ENCODE measurements at places on chromosomes 3 and 15.
A peak's percentile ranks its signal among the peaks of the same experiment; 100 is the strongest.

- DNase-seq, result peak; percentile 98
Observed at GRCh38 chr3:4741404-4742307, 237.6 kb upstream of the BHLHE40 start.

- DNase-seq, result no peak
Observed at GRCh38 chr3:178246004-178246403, 290.2 kb upstream of the KCNMB2 start.

- DNase-seq, result no peak
Observed at GRCh38 chr3:47782446-47783308, 984 bp upstream of the SMARCC1 start.

DNA sequence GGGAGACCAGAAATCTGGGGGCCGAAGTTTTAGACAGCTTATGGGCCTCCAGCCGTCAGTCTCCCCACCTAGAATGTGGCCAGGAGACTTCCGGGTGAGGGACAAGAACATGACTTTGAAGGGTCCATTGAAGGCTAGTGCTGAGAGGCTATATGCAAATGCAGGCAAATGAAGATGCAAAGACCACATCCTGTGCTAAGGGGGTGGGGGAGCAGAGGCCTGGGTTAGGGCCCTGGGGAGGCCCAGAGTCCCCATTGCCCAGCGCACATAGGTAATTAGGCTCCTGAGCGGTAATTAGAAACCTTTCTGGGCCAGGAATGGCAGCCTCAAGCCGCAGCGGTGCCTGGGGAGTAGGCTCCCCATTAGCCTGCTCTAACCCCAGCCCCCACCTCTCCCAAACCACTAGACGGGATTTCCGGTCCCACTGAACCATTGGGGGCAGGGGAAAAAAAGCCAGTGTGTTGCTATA, 6.8 kb downstream of the CSK start:
- no peak for DNase-seq

- no peak for DNase-seq
Observed at GRCh38 chr15:85974348-85974705, 105.3 kb upstream of the AGBL1 start.

DNA sequence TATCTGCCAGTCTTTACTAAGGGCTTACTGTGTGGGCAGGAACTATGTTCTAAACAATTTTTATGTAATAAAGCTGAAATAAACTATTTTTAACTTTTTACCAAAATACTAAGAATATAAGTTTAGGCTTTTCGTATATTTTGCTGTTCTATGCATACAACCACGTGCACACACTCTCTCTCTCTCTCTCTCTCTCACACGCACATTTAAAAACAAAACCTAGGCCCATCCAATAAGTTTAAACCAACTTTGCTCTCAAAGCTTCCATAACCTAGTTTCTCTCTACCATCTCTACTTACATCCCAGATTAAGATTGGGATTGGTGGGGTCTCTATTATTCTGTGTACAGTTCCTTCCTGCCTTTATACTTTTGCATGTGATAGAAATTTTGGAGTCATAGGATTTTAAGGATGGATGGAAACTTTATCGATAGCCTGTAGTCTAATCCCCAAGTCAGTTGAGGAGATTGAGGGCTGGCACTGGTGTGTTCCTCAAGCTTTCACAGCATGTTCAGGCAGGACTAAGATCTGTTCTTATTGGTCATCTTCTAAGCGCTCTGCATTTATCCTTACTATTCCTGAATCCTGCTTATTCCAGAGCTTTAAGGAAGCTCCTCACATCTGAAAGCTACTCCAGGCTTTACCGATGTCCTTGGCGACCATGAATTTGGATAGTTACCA, 1.8 kb downstream of the GPR171 start:
- no peak for DNase-seq

- no peak for DNase-seq
Observed at GRCh38 chr3:197701841-197702240, 34.9 kb downstream of the RUBCN start.

DNA sequence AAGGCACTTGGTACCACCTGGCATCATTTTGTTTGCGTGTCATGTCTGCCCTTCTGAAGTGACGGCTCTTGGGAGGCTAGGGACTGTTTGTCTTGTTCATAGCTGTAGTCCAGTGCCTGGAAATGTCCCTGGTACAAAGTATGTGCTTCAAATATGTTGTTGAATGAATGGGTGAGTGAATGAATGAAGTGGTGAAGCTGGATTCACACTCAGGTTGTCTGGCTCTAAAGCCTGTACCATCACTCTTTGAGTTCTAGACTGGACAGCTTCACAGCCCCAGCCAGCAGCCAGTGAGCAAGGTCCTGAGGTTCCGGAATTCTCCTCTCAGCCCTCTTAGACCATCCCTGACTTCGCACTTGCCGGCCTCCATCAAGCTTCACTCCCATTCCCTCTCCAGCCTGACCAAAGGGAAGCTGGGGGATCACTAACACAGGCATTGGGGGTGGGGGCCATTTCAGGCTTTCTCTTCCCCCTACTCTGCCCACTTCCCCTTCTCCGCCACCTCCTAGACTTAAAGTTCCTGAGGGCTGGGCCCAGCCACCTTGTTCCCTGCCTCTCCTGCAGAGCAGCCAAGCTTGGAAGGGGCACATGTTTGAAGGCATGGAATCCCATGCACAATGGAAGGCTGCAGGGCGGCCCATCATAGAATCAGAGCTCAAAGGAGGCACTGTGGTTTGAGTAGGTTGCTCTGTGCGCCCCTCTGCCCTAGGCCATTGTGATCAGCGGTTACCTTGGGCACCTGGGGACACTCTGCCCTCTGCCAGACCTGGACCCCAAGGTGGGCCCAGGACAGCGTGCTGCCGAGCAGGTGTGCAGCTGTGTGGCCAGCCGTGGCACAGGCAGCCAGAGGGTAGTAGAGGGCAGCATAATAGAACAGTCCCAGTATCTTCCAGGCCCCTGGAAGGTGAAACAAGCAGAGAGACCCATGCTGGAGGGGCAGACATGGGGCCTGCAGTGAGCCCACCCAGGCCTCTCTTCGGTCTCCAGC, 7.7 kb downstream of the STRA6 start:
- DNase-seq, result no peak

DNA sequence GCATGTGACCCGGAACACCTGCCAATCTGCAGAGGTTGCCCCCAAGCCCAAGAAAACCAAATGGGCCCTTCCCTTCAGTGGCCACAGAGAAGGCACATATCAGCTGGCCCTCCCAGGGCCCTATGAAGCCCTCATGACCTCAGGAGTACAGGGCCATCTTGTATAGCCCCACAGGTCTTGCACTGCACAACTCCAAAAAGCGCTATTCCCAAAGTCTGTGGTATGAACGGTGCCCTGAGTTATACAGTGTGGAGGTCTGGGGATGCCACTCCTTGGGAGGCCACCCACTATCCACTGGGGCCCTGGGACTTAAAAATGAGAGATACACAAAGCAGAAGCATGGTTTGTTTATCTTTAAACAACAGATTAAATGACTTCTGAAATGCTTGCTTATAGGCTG, 61.5 kb downstream of the CAPN7 start:
- no peak for DNase-seq

- DNase-seq, result no peak
Observed at GRCh38 chr3:37806505-37807200, 55.0 kb upstream of the CTDSPL start.

DNA sequence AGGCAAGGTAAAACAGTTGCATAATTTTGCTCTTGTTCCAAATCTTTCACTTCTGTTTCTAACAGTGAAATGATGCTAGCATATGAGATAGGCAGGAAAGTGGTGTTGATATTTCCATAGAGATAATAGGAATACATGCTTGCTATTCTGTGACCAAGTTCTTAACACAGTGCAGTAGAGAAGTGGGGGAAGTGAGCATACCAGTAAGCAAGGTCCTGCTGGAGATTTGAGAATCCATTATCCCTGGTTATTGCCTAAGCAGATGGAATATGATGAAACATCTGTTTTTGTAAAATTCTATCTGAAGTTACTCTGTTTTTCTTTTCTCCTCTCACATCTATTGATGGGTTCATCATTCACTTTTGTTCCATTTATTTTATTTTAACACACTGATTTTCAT, 28.7 kb downstream of the USP8 start:
- DNase-seq, result peak; percentile 29

DNA sequence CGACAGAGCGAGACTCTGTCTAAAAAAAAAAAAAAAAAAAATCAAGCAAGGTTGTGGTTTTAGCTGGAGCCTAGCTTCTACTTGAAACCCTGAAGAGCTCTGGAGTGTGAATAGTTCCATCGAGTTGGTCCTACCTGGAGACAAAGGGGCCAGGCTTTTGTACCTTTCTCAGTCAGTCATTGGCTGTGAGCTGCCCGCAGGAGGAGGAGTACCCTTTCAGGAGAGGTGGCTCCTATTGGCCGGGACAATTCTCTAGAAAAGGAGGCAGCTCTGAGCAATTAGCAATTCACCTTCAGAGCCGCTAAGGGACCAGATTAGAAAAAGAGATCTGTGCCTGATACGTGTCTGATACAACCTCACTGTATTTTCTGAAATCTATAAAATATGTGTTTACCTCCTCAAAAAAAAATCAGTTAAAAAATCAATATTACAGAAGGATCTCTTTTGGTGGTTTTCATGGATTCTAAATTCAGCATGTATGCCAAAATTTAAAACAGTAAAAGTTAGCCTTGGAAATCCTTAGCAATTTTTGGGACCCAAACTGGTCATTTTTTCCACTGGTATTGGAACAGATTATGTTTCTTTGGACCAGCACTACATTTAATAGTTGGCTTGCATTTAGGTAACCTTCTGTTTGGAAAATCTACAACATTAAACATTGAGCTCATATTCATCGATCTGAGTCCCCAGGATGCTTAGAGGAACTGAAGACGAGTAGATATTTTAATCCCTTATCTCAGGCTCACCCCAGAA, 29.7 kb upstream of the PDCD6IP start:
- no peak for DNase-seq

All from AG09309 (cell line).